ENCODE measurements at places on chromosomes 5 and 9. TPM values are rescaled to one million over a fixed set of nuclear protein-coding genes. Genes with fewer than 3 reads are reported as not detected.

DNA sequence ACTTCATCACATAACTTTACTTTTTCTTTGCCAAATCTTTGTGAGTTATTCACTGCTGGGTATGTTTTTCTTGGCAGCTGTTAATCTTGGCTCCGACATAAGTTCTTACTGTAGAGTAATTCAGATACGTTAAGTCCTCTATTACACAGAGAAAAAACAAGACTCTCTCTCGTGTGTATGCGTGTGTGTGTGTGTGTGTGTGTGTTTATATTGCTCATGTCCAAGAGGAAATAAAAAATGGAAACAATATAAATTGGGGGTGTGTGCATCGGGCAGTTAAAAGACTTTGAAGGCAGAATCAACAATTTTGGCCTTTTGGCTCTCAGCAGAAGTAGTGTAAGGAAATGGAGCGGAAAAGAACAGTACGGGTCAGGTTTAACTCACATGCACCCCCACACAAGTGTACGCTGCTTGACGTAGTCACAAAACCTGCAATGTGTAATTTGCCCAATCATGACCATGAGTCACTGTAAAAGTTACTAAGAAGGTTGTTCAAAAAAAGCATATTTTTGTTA is 67.2 kb upstream of the IFNE start:
- DNase-seq, result no peak
- H3K36me3 ChIP-seq, result no peaks in the 10 kb centered on the region
- no peak overlapping the region for H3K27ac ChIP-seq
- H3K4me1 ChIP-seq, result no peaks in the 10 kb centered on the region
- H3K27me3 ChIP-seq, result no peaks in the 10 kb centered on the region
- H3K4me3 ChIP-seq, result no peak overlapping the region

DNA sequence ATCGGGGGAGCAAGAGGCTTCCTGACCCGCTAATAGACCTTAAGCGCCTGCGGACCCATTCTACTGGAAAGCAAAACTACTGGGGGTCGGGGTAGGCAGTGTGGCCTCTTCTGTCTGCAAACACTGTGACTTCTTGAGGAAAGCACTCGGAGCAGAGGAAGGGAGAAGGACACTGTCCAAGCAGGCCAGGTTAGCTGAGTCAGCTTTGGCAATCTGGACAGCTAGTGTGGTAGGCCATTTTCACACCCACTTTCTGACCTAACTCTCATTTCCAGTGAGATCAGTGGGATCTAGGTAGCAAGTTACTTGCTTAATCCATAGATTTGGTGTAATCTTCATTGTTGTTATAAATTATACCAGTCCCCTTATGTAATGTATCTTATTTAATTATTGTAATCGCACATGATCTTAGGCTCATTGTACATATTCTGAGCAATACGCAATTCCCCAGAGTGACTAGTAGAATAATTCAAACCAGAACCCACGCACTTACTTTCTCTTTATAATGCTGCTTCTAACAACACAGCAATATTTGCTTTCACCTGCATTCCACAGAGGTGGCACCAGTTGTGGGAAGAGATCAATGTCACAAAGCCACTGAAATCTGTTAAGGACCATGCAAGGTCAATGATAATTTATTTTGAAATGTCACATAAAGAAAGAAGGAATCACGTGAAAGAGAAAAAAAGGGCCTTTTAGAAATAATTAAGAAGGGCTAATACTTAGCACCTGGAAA is 82.9 kb downstream of the NREP start:
- no peaks in the 10 kb centered on the region for H3K36me3 ChIP-seq
- DNase-seq, result no peak
- peaks cover 16% of the 10 kb centered on the region for H3K4me1 ChIP-seq
- H3K27me3 ChIP-seq, result no peaks in the 10 kb centered on the region

DNA sequence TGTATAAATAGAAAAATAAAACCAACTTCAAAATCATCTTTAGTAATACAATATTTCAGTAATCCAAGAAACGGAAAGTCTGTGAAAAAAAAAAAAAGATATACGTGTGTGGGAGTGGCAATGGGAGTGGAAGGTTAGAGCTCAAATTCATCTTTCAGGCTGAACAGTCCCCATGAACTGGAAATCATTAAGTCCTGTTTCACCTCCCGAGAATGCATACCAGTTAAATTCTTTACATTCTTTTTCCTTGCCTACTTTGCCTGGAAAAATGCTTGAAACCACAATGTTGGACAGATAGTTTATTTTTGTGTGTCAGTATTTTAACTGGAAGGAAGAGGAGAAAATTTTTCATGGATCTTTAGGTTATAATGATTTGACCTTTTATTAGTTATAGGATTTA is 166.8 kb downstream of the MUSK start:
- no peak overlapping the region for H3K4me3 ChIP-seq
- H3K27me3 ChIP-seq, result no peaks in the 10 kb centered on the region
- H3K27ac ChIP-seq, result no peak overlapping the region
- DNase-seq, result no peak

- no peaks in the 10 kb centered on the region for H3K27me3 ChIP-seq
- H3K4me1 ChIP-seq, result no peaks in the 10 kb centered on the region
- no peak overlapping the region for H3K4me3 ChIP-seq
- no peak for DNase-seq
- H3K27ac ChIP-seq, result no peak overlapping the region
- no peaks in the 10 kb centered on the region for H3K36me3 ChIP-seq
These were observed 9.1 kb downstream of the IL31RA start for GRCh38 chr5:55860288-55860687.

DNA sequence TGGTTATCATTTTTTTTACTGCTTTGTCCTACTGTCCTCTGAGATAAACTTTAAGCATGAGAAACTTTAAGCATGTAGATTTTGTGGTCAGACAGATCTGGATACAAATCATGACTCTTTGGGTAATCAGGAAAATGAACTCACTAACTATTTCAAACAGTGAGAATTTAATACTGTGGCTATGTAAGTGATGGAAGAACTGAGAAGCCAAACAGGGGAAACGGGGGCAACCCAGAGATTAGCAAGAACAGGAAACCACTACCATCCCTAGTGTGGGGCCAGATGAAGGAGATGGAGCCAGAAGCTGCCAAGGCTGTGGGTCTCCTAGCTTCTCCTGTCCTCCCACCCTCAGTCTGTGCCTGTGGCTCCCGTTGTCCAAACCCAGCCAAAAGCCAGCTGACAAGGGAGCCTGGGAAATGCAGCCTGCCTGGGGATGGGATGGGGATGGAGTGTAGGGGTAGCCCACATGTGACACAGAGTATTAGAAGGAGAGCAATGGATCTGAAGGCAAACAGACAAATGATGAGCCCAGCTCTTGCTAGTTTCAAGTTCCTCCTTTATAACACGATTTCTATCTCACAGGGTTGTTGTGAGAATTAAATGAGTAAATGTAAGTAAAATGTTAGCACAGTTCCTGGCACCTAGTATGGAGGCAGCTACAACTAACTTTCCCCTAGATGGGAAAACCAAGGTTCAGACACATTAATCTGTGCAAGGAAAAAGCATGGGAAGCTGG is 27.7 kb upstream of the CDC23 start:
- H3K4me1 ChIP-seq, result peaks cover 6% of the 10 kb centered on the region
- H3K27ac ChIP-seq, result no peak overlapping the region
- H3K27me3 ChIP-seq, result peaks cover 3% of the 10 kb centered on the region
- H3K36me3 ChIP-seq, result no peaks in the 10 kb centered on the region
- H3K4me3 ChIP-seq, result no peak overlapping the region

DNA sequence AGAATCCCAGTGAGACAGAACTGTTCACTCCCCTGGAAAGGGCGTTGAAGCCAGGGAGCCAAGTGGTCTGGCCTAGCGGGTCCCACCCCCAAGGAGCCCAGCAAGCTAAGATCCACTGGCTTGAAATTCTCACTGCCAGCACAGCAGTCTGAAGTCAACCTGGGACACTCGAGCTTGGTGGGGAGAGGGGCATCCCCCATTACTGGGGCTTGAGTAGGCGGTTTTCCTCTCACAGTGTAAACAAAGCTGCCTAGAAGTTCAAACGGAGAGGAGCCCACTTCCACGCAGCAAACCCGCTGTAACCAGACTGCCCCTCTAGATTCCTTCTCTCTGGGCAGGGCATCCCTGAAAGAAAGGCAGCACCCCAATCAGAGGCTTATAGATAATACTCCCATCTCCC is 45.1 kb upstream of the PTGER4 start:
- H3K36me3 ChIP-seq, result no peaks in the 10 kb centered on the region
- H3K27ac ChIP-seq, result no peak overlapping the region
- DNase-seq, result no peak
- H3K4me3 ChIP-seq, result no peak overlapping the region
- no peaks in the 10 kb centered on the region for H3K27me3 ChIP-seq
- no peaks in the 10 kb centered on the region for H3K4me1 ChIP-seq

- H3K4me3 ChIP-seq, result no peak overlapping the region
- no peaks in the 10 kb centered on the region for H3K4me1 ChIP-seq
- no peaks in the 10 kb centered on the region for H3K36me3 ChIP-seq
- no peak for DNase-seq
These were observed 126.9 kb downstream of the NTRK2 start for GRCh38 chr9:84796404-84796803.

DNA sequence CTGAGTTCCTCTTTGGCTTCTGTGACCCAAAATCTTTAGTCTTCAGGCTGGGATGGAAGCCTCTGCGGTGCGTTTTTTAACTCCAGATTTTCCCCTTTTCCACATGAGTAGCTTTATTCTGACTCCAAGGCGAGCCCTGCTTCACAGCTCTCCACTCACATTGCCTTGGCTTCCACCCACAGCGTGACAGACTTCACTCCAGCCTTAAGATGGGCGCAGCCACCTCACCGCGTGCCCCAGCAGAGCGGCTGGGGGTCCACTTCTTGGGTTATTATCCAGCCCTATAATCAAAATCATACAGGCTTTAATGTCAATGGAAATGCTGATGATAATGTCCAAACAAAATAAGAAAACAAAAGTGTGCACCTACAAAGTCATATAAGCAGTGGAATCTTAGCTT is 1.2 kb downstream of the EXOC3 start:
- peak; percentile 0 for DNase-seq
- H3K36me3 ChIP-seq, result peaks cover 29% of the 10 kb centered on the region
- H3K27me3 ChIP-seq, result no peaks in the 10 kb centered on the region
- peak overlapping the region; percentile 99 for H3K4me3 ChIP-seq
- no peak overlapping the region for H3K27ac ChIP-seq

DNA sequence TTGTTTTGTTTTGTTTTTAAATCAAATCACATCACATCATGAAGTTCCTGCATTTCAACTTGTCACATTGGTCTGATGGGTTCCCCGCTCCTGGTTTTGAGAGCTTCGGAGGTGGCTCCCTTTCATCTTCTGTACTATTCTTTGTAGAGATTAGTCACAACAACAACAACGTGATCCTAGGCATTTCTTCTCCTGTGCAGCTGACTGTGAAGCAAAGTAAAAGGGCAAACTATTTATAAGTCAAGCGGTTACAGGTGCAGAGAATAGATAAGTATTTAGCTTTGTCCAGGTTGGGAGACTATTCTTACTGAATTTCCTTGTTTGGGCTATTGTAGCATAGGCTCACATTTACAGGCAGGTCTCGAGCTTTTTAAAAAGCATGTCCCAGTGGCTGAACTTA is 197.7 kb upstream of the CDKN2B start:
- no peaks in the 10 kb centered on the region for H3K27me3 ChIP-seq
- H3K27ac ChIP-seq, result no peak overlapping the region
- H3K4me1 ChIP-seq, result peaks cover under 1% of the 10 kb centered on the region
- no peak for DNase-seq
- H3K4me3 ChIP-seq, result no peak overlapping the region
- H3K36me3 ChIP-seq, result no peaks in the 10 kb centered on the region

DNA sequence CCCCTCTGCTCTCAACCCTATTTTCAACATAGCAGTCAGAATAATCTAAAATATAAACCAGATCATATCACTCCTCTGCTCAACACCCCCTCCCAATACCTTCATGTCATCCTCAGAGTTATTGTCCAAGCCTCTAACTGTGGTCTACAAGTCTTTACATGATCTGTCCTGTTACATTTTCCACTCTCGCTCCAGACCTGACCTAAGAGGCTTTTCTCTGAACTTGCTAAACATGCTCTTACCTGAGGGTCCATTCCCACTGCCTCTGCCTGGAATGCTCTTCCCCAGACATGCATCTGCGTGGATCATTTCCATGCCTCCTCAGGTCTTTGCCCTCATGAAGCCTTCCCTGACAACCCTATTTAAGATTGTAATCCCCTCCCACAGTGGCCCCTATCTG is 12.0 kb downstream of the NIPSNAP3B start:
- no peak overlapping the region for H3K4me3 ChIP-seq
- H3K4me1 ChIP-seq, result peaks cover 8% of the 10 kb centered on the region
- no peak for DNase-seq
- peaks cover 38% of the 10 kb centered on the region for H3K36me3 ChIP-seq
- H3K27me3 ChIP-seq, result no peaks in the 10 kb centered on the region

- DNase-seq, result no peak
- H3K36me3 ChIP-seq, result no peaks in the 10 kb centered on the region
- H3K27ac ChIP-seq, result no peak overlapping the region
These were observed 61.0 kb upstream of the FER start for GRCh38 chr5:108686676-108687075.

DNA sequence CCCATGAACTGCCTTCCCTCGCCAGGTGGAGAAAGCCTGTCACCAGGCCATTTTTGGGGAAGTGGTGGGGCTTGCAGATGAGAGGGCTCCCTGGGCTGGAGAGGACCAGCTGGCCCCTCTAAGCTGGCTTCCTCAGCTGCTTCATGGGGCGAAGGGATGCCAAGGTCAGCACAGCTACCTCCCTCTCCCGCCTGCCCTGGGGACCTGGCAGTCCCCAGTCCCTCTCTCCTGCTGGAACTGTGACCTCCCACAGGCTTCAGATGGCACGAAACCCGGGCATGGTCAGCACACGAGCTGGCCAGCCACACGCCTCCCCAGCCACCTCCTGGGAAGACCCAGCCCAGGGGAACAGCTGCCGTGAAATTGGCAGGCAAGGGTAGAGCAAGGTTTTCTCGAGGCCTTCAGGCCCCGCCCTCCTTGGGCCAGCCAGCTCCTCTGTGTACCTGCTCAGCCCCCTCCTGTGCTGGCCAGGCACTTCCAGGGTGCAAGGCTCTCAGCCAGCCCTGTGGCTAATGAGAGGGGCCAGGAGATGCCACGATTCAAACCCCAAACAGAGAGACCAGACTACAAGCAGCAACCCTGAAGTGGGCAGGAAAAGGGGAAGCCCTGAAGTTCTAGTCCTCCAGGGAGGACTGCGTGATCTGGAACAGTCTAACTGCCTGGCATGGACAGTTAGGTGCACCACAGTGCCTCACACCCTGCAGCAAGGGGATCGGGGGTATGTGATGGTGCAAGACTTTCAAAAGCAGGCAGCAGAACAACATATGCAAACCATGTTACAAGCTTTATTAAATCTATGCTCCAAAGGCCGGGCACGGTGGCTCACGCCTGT is 12.9 kb downstream of the PLPP7 start:
- no peaks in the 10 kb centered on the region for H3K27me3 ChIP-seq
- H3K4me1 ChIP-seq, result peaks cover 8% of the 10 kb centered on the region
- no peak for DNase-seq
- peaks cover 10% of the 10 kb centered on the region for H3K36me3 ChIP-seq

The NPM1 gene
- total RNA-seq, result 529 TPM

The KIF20A gene
- 9.3 TPM for total RNA-seq

The GARIN3 gene
- total RNA-seq, result not detected

The OR1J2 gene
- not detected for total RNA-seq

The TRPM3 gene
- 0.38 TPM for total RNA-seq

The GRIN1 gene
- total RNA-seq, result not detected

The SLIT3 gene
- 8.6 TPM for total RNA-seq

The CENPH gene
- total RNA-seq, result 5.1 TPM

The CACFD1 gene
- total RNA-seq, result 11.0 TPM

The CDKN2A gene
- total RNA-seq, result 1.0 TPM

All from heart right ventricle (tissue), 16 donors.